ENCODE measurements at places on chromosomes 7 and 10.

- no peak for DNase-seq
Observed at GRCh38 chr10:102753718-102754117, 10.0 kb downstream of the WBP1L start.

DNA sequence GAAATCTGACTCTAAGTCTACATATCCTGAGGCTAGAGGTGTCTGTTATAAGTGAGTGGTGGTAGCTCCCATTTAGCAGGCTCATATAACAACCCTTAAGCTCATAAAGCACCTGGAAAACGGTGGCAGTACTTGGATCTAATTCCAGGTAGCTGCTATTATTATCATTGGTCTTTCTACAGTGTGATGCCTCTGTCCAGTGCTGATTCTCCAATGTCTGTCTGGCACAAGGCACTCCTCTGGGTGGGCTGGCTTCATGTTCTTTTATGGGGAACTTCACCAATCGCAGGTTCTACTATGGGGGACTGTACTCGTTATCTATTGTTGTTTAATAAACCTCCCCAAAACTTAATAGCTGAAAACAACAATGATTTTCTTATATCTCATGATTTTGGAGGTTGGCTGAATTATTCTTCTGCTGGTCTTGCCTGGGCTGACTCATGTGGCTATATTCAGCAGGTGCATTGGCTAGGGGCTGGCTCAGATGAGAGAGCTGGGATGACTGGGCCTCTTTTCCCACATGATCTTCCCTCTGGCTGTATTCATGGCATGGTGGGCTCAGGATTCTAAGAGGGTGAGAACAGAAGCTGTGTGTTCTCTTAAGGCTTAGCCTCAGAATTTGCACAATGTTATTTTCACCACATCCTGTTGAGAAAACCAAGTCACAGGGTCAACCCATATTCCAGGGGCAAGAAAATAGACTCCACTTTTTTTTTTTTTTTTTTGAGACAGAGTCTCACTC lies 93.0 kb upstream of the PCGF5 start:
- DNase-seq, result no peak

DNA sequence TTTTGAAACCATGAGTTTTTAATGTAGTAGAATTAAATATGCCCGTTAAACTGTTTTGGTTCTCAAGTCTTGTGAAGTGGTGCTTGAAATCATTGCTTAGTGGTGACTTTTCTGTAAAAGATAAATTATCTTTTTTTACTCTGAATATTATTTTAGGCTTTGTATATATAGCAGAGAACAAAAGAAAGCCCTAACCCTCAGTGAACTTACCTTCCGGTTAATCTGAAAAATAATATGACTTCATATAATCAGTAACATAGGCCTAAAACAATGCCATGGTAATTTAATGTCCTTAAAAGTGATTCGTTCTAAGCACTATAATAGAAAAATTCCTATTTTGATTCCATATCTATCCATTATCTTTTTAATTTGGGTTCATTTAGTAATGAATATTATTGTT lies 21.8 kb downstream of the AKAP9 start:
- no peak for DNase-seq

DNA sequence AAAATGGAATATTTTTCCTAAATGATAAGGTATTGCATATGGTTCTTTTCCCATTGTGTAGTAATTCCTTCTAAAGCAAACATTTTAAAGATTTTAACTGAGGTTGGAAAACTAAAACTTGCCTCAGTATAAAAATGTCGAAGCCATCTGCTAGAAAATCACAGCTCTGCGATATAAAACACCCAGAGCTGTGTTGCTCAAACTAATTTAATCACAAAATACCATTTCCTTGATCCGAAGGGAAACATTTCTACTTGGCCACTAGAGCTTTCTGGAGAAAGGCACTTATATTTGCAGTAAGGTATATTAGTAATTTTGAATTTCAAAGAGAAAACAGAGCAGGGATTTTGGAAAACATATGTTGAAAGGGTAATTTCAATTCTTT lies 209.2 kb upstream of the ZNF32 start:
- DNase-seq, result no peak

- DNase-seq, result no peak
Observed at GRCh38 chr7:79872176-79872575, 262.5 kb upstream of the GNAI1 start.

DNA sequence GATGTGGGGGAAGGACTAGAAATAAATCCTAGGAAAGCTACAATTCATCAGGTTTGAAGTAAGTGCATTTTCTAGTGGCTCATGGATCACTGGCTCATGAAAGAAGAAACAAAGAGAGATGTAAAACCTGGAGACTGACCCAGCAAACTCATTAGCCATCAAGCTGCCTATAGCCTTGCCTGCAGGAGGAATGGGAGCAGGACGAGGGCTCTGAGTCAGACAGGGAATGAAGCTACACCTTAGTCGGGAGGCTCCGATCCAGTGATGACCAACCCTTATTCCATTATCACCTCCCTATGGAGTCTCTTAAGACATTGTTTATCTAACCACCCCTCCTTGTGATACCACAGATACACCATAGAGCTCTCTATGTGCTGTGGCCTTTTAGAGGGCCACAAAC lies 112.5 kb upstream of the WDR11 start:
- no peak for DNase-seq

DNA sequence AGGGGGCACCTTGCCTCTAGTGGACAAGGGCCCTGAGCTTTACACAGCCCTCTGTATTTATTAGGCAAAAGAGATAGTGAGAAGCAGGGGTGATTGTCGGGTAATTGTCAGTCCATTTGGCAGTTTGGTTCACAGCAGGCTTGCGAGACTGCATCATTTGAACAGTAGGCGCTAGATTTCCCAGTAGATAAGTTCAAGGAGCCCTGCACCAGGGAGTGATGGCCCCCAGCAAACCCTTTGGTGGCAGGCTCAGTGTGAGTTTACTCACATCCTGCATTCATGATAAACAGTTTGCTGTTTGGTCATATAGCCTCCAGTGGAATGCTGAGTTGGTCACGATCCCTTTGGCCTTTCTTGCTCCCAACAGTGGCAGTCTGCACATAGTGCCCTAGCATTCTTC lies 59.4 kb downstream of the MARCHF5 start:
- no peak for DNase-seq

- no peak for DNase-seq
Observed at GRCh38 chr10:103613616-103614015, 120.1 kb downstream of the NEURL1 start.

- no peak for DNase-seq
Observed at GRCh38 chr10:116005301-116005700, 267.7 kb downstream of the GFRA1 start.

- DNase-seq, result no peak
Observed at GRCh38 chr10:80460399-80461207, 6.5 kb downstream of the TSPAN14 start.

GRCh38 chr10:31886885-31887284 lies 41.7 kb downstream of the ARHGAP12 start:
- no peak for DNase-seq

- no peak for DNase-seq
Observed at GRCh38 chr7:4249241-4249640, 432.9 kb upstream of the FOXK1 start.

DNA sequence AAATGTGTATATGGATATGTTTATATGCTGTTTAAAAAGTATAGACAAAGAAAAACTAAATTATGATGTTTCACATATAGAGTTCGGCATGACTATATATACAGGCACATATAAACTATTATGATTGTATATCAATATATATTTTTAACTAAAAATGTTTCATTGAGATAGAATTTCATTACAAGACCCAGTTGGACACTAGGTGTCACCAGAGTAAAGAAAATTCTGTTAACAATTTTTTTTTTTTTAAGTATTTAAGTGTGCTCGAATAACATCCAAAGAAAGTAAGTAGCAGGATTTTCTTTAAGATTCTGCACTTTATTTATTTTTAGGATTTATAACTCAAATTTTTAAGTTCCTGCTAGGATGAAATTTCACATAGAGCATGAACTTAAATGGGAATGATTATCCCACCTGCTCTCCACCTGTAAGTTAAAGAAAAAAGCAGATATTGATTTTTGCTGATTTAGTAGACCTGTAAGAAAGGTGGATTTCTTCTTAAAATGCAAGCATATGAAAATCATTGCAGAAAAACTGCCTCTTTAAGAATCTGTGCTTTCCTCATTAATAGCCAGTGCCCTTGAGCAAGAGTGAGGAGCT lies 961.5 kb downstream of the PCDH15 start:
- DNase-seq, result no peak

DNA sequence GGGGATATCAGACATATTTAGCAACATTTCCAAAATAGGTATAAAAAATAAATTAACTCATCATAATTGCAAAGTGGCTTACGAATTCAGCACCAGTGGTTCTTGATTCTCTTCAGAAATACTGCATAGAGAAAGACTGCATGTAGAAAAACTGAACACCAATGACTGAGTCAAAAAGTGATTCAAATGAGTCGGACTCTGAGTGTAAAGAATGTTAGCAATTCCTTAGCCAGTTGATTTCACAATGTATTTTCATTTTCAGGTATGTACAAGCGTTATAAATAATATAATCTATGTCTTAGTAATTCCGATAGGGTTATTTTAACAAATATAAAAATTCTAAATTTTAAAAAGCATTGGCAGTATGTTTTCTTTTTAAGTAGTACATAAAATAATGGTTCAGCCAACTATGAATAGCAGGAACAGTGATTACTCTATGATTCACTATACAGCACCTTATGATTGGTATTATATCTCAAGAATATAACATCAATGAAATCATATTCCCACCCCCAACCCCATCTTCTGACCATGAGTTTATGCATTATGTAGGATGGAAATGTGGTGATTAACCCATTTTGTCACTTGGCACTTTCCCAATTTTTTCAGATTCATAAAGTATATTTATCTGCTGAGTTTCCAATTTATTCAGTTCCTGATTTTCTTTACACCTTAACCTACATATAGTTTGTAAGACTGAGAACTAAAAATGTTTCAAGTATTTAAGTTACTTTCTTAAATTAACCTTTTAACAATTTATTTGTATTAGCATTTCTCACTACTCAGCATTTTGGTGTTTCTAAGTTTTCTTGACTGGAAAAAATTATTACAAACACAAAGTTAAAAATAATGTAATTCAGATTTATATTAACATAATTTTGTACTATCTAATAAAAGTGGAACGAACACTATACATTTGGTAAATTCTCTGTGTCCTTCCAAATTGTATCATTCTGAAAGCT lies 33.9 kb downstream of the DNAJC1 start:
- DNase-seq, result no peak

GRCh38 chr10:27820637-27821036 lies 75.0 kb upstream of the MKX start:
- no peak for DNase-seq

GRCh38 chr7:158374586-158374985 lies 213.0 kb downstream of the PTPRN2 start:
- no peak for DNase-seq

All from esophagus muscularis mucosa (tissue), 4 donors.